ENCODE measurements at places on chromosomes 1 and 21. TPM values are rescaled to one million over a fixed set of nuclear protein-coding genes. Genes with fewer than 3 reads are reported as not detected.

The SCNM1 gene
- 23.4 TPM for polyA plus RNA-seq

The SPRR2A gene
- polyA plus RNA-seq = not detected

The KHDRBS1 gene
- polyA plus RNA-seq = 52.8 TPM

The WNT9A gene
- polyA plus RNA-seq = 0.36 TPM

DNA sequence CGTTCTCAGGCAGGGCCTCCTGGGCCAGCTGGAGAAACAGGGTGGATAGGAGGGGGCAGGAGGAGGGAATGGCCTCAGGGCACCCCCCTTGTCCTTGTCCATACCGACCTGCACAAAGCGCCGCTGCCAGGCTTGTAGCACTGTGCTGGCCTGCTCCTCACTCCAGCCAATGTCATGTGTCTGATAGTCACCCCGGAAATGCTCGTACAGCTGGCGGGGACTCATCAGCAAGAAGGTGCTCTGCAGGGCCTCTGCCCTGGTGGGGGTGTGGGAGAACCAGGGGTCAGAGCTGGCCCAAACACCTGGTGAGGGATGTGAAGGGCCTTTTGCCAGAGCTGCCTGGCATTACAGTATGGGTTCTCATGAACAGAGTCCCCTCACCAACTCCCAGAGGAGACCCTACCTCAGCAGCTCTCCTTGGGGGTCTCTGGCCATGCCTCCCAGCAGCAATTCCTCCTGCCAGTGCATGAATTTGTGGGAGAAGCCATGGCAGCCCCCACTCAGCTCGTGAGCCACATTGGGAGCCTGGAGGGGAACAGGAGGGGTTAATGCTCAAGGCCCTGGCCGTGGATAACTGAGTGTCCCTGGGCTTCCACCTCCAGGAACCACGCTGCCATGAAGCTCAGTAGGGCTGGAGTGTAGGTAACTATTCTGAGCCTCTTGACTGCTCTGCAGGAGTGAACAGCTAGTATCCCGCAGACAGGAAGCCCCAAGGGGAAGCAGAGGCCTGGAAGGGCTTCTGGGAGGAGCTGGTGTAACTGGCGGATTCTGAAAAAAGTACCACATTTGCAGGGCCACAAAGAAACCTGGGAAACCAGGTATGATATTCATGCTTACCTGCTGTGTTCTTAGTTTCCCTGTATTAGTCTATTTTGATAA lies 13.3 kb downstream of the PTCH2 start:
- DNase-seq = peak; percentile 26
- H3K27me3 ChIP-seq = no peaks in the 10 kb centered on the region
- H3K4me1 ChIP-seq = no peaks in the 10 kb centered on the region
- no peak overlapping the region for H3K4me3 ChIP-seq
- H3K27ac ChIP-seq = no peak overlapping the region

GRCh38 chr1:21886486-21887215 lies 50.5 kb downstream of the HSPG2 start:
- DNase-seq = no peak
- H3K36me3 ChIP-seq = peaks cover 8% of the 10 kb centered on the region
- H3K4me1 ChIP-seq = no peaks in the 10 kb centered on the region

DNA sequence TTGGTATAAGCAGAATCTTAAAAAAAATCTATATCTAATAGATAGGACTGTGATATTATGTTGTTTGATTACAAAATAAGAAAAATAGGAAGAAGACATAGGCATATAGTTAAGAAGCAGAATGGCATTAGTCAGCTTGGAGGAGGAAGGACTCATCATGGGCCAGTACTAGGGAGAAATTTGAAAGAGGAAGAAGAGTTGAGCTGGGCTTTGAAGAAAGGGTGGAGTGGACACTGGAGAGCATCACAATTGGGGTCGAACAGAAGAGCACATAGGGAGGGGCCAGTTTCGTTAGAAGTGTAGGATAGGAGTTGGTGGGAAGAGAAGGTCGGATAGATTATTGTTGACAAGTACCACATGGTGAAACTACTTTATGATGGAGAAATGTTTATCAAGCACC lies 129.3 kb downstream of the CACHD1 start:
- peaks cover 8% of the 10 kb centered on the region for H3K36me3 ChIP-seq
- peak overlapping the region; percentile 99 for H3K27ac ChIP-seq
- no peak for DNase-seq
- H3K27me3 ChIP-seq = no peaks in the 10 kb centered on the region
- no peak overlapping the region for H3K4me3 ChIP-seq

GRCh38 chr1:37931102-37931360 lies 15.8 kb downstream of the INPP5B start:
- DNase-seq = no peak
- peaks cover 20% of the 10 kb centered on the region for H3K36me3 ChIP-seq
- no peak overlapping the region for H3K27ac ChIP-seq
- peak overlapping the region; percentile 66 for H3K4me3 ChIP-seq
- no peaks in the 10 kb centered on the region for H3K27me3 ChIP-seq
- H3K4me1 ChIP-seq = peaks cover 5% of the 10 kb centered on the region
